ENCODE measurements at places on chromosomes 1 and 21.

- DNase-seq, result no peak
Observed at GRCh38 chr1:109441069-109441468, 14.8 kb upstream of the PSMA5 start.

DNA sequence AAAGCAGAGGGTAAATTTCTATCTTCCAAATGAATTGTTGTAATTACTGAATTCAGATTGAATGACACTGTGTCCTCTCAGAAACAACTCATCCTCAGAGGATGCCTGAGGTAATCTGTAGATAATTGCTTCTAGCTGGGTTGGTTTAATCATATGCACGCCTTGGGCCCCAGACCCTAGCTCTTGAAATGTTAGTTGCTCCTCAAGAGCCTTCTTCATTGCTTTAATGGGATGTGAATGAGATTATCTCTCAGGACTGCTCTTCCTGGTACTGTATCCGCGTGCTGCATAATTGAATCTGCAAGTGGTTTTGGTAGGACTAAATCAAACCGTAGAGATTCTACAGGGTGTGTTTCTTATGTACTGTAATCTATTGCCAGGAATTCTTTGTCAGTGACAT is 569.3 kb upstream of the NEGR1 start:
- no peak for DNase-seq

- DNase-seq, result no peak
Observed at GRCh38 chr1:210629276-210629675, 300.6 kb downstream of the HHAT start.

DNA sequence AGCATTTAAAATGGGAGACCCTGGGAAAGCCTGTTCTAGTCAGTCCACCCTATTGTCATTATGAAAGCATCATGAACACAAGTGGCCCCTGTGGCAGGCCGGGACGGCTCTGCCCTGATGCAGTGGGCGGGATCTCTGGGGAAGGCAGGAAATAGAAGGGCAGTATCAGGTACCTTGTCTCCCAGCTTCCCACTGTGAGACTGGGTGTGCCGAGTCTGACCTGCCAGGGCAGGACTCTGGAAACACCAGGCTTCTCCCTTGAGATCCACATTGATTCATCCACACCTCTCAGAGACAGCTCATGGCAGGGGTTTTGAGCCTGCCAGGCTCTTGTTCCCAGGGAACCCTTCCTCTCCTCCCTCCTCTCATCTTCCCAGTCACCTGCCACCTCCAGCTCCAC is 24.5 kb upstream of the GNPAT start:
- DNase-seq, result no peak

GRCh38 chr1:222767152-222767571 is 30.2 kb downstream of the FAM177B start:
- DNase-seq, result no peak

DNA sequence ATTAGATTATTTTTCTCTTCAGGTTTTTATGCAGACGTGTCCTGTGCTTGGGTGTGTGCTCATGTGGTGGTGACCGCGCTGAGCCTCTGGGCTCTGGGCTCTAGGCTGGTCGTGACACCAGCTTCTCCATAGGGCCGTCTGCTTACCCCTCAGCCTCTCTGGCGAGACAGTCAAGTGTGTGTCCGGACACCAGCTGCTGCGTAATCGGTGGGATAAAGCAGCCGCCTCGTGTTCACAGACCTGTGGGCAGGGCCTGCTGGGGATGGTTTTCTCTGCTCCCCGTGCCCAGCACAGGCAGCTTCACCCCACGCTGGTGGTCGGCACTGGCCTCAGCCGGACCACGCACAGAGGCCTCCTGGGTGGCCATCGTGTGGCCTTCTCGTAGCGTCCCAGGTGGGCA is 33.6 kb upstream of the DIP2A start:
- no peak for DNase-seq

GRCh38 chr1:234977875-234978396 is 150.7 kb downstream of the TOMM20 start:
- no peak for DNase-seq

GRCh38 chr1:154479764-154480421 is 22.1 kb upstream of the TDRD10 start:
- peak; percentile 63 for DNase-seq

- no peak for DNase-seq
Observed at GRCh38 chr1:50705699-50706098, 254.4 kb downstream of the FAF1 start.

- no peak for DNase-seq
Observed at GRCh38 chr21:33940164-33940880, 24.7 kb upstream of the ATP5PO start.

DNA sequence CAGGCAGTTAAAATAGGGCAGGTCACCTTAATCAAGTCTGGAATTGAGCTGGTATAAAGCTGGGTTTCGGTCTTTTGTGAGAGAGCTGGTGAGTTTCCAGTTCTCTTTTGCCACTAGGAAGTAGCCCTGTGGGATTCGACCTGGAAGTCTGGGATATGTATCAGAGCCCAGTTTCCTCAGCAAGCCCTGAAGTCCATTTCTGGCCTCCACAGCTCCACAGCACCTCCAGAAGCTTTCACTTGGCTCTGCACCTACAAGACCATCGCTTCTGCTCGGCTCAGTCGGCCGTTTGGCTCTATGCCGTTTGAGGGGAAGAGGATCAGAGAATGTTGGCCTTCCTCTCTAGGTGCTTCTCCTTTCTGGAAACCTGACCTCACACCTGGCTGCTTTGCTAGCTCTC is 148.0 kb downstream of the GALNT2 start:
- no peak for DNase-seq

DNA sequence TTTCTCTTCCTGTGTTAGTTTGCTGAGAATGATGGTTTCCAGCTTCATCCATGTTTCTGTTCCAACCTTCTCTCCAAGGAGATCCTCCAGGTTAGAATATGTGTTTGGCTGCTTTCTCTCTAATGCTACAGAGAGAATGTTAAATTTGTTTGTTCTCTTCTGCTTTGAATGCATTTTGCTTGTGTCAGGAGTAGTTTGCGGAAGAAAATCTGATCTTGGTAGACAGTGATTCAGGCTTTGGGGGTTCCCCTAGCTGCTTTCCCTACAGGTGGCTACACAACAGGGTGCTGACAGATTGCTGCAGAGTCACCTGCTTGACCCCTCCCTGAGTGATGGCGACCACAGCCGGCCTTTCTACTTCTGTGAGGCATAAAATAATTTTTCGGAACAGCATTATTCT is 41.8 kb downstream of the MACO1 start:
- DNase-seq, result no peak

DNA sequence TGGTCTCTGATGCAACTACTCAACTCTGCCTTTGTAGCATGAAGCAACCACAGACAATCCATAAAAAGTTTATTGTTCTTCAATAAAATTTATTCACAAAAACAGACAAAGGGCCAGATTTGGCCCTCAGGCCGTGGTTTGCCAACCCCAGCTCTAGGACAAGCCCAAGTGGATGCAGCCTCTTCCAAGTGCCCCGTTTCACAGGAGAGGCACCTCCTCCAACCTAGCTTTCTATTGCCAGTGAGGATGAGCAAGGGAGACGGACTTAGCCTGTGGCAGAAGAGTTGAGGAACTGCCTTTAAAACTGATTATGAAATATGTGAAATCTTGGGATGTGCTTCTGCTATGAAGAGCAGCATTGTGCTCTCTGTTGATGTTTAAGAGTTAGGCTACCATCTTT is 105.4 kb downstream of the PSMG1 start:
- DNase-seq, result no peak

GRCh38 chr1:208170252-208170651 is 73.9 kb downstream of the PLXNA2 start:
- DNase-seq, result no peak

DNA sequence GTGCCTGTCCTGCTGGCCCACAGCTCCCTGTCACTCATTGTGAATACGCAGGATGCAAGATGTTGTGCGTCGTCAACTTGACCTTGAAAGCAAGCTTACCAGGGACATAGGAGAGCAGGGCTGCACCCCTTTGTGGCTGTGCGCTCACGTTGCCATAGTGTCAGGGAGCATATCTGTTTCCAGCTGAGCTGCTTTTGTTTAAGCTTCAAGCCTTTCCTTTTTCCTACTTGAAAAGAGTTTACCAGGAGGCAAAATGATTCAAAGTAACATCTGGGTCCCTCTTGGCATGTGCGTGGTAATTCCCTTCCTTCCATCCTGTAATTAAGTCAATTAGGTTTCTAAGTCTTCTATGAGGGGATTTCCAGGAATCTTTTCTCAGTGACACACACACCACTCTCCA is 537.1 kb downstream of the AJAP1 start:
- DNase-seq, result no peak

DNA sequence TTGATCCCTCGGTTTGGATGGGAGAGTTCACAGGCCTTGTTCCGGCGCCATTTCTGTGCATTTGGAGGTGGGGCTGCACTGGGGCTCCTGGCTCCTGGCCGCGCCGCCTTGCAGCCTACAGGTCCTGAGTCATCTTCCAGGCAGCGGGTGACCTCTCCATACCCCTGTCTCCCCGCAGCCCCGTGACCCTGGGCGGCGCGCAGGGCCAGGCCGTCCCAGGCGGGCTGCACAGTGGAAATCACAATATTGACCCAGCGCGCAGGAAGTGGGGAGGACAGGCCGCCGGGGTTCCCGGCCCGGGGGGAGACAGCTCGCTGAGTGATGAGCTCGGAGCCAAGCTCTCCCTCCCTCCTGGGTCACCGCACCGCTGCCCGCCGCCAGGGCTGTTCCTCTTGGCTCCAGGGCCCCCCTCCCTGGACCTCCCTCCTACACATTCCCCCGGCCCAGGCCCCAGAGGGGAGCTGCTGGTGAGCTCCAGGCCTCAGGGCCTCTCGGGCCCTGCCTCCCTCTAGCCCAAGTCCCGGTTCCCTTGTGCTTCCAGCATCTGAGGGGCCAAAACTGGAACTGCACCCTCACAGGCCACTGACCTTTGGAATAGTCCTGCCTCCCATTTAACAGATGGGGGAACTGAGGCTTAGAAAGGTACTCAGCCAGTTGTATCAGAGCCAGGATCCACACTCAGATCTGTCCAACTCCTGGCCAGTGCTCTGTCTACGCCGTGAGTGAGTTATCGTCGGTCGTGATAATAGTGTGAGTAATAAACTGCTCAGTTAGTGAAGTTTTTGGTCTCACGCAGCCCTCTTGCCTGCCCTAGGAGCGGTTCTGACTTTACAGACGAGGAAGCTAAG is 142.9 kb upstream of the WNT4 start:
- no peak for DNase-seq

GRCh38 chr1:92465256-92465647 is 21.5 kb downstream of the GFI1 start:
- no peak for DNase-seq

DNA sequence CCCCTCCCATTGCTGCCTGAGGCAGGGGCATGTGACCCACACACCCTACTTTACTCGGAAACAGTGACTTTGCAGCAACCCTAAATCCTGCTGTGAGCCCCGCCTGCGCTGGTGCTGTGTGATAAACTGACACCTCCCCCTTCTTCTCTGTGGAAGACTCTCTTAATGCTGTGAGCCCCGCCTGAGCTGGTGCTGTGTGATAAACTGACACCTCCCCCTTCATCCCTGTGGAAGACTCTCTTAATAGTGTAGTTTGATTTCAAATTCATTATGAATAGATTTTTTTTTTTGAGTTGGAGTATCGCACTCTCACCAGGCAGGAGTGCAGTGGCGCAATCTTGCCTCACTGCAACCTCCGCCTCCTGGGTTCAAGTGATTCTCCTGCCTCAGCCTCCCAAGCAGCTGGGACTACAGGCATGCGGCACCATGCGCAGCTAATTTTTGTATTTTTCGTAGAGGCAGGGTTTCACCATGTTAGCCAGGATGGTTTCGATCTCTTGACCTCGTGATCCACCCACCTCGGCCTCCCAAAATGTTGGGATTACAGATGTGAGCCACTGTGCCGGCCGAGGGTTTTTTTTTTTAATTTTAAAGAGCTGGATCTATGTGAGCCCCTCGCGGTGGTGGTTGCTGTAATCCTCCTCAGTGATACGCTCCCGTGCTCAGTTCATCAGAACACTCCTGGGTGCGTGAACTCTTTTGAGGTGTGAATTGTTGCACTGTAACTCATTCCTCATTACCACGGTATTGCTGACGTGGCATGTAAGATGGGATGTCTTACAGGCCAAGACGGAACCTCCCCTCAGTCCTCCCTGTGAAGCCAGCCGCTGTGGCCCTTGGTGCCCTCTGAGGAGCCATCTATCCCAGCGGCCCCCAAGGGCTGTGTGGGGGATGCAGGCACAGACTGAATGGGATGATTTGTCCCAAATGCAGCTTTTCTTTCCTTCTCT is 60.3 kb downstream of the GALNT2 start:
- DNase-seq, result no peak
